Anterior cingulate cortex (tissue), 58 donors: ENCODE measurements at places on chromosomes 12 and 14.

GRCh38 chr12:12531194-12531593 lies 31.5 kb downstream of the DUSP16 start:
- no peak for DNase-seq

- no peak for DNase-seq
Measured at GRCh38 chr12:62781136-62781880, 153.6 kb downstream of the PPM1H start.

- DNase-seq: no peak
Measured at GRCh38 chr12:114982760-114983159, 298.8 kb upstream of the TBX3 start.

DNA sequence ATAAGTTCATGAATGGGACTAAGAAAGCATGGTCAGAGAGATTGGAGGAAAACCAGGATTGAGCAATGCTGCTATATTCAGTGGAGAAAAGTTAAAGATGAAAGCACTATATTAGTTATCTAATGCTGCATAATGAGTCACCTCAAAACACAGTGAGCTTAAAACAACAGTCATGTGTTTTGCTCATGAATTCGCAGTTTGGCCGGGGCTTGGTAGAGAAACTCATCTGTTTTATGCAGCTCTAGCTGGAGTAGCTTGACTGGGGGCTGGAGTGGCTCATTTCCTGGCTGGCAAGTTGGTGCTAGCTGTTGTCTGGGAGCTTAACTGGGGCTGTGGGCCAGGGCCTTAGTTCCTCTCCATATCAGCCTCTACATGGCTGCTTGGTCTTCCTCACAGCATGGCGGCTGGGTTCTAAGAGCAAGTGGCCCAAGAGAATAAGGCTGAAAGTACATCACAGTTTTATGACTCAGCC lies 90.1 kb downstream of the ADCK1 start:
- DNase-seq: no peak

- no peak for DNase-seq
Measured at GRCh38 chr12:21713133-21713532, 55.5 kb upstream of the LDHB start.

DNA sequence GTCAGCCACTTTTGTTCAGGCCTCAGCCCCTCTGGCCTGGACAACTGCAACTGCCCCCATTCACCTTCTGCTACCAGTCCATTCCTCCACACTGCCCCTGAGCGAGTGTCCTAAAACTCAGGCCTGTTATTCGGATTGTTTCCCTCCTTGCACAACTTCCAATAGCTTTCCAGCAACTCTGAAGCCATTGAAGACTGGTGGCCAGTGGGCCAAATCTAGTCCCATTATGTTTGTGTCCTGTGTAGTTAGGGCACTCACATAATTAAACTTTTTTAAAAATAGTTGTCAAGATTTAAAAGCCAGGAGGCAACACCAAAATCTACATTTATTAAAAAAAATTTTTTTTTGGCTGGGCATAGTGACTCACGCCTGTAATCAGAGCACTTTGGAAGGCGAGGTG lies 17.8 kb upstream of the FIGNL2 start:
- no peak for DNase-seq

- no peak for DNase-seq
Measured at GRCh38 chr14:89242652-89243279, 174.3 kb downstream of the FOXN3 start.

DNA sequence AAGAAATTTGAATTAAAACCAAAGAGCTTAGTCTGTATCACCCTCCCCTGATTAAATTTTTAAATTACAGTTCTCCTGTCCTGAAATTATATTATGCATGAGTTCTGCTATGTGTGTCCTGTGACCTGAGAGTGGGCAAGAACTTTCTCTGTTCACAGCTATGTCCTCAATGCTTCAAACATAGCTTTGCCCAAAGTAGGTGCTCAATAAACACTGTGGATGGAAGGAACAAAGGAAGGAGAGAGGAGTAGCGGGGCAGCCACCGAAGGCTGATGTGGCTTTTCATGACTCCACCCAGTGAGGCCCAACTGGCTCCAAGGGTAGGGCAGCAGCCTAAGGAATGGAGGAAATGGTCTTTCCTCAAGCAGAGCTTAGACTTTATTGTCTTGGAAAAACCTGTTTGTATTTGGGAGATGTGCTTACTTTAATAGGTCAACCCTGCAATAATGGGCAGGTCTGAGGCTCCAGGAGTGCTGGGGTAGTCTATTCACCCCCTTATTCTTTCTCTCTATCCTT lies 7.6 kb upstream of the MARK3 start:
- DNase-seq: no peak

- DNase-seq: peak; percentile 47
Measured at GRCh38 chr12:19129486-19130223, at the start of gene PLEKHA5. TSS of gene PLEKHA5 (plus strand) at chr12:19129733. CDS start at chr12:19129800, 67 bp downstream.

DNA sequence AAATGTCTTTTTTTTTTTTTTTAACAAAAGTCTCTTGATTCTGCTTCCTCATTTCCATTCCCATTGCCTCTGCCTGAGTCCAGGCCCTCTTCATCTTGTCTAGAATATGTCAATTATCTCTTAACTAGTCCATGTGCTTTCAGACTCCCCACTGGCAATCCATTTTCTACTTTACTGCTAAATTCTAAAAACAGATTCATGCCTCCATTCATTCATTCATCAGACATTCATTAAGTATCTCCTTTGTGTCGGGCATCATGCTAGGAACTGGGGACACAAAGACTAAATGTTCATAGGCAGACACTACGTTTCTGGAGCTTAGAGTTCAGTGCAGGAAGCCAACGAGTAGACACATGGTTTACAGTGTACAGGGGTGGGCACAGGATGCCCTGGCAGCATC lies 9.6 kb upstream of the NEDD1 start:
- no peak for DNase-seq

DNA sequence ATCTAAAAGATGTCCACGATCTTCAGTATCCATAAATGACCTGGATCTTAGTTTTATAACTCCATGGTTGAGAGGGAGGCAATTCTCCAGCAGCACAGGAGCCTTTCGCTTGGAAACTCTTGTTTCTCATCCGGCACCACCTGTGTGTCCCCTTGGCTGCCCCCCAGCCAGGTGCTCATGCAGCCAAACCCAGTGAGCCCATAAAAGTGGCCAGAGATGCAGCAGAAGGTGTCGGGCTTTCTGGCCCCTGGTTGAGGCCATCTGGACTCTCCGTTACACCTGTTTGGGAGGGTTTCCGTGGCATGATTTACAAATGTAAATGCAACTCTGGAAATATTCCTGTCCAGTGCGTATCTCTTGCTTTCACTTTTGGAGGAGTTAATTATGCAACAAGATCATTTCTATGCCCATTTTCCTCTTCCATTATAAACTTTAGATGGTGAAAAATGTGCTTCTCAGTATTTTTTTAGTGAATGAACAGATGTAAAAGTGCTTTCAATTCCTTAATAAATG lies 291.1 kb downstream of the DIO2 start:
- DNase-seq: no peak

GRCh38 chr12:66709893-66710292 lies 31.0 kb upstream of the GRIP1 start:
- DNase-seq: no peak

DNA sequence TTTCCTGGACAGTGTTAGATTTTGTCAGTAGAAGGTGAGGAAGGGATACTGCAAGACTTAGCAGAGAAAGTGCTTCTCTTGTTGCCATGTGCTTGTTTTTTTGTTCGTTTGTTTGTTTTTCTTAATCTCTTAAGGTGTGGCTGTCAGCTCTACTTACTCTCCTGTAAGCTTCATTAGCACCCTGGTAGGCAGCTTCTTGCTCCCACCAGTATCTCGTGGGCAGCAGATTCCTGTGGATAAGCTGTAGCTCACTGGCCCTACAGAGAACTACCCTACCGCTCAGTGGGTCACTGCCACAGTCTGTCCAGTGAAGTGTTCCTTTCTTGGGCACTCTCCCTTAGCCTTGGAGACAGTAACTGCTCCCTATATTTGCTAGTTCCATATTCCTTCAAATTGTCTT lies 30.1 kb downstream of the VRK1 start:
- no peak for DNase-seq
